ENCODE measurements at places on chromosomes 11 and 22. TPM values are rescaled to one million over a fixed set of nuclear protein-coding genes. Genes with fewer than 3 reads are reported as not detected.

DNA sequence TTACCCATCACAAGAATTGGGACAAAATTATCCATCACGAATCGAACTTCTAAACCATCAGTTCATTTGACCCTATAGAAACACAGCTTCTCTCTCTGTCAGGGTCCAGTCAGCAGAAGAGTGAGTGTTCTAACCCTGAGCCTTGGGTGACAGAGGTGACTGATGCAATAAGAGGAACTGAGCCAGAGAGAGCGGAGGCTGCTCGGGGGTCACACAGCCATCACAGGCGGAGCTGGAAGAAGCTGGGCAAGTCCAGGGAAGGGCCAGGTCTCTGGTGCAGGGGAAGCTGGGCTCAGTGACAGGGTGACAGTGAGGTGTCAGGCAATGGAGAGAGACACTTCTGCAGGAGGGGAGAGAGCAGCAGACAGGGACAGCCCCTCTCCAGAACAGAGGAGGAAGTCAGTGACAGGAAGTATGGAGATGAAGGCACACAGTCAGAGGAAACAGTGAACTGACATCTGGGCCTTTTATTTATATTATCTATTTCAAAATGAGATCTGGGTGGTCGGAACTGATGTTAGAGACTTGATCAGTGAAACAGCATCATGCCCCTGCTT, 184.0 kb upstream of the TBCEL start:
- no peak for DNase-seq

- no peak for DNase-seq
Measured at GRCh38 chr22:49956418-49956770, 4.2 kb upstream of the PIM3 start.

GRCh38 chr11:92828556-92828955, 140.9 kb upstream of the MTNR1B start:
- DNase-seq, result no peak

Gene C11orf86
- not detected for total RNA-seq

Data from glomerular endothelial cell (primary cell).